ENCODE measurements at places on chromosomes 16 and 17. TPM values are rescaled to one million over a fixed set of nuclear protein-coding genes. Genes with fewer than 3 reads are reported as not detected.

C16orf74 gene
- total RNA-seq = 5.8 TPM

HLF gene
- total RNA-seq = 0.53 TPM

CLEC3A gene
- 10.9 TPM for total RNA-seq

GRCh38 chr16:23863511-23864422 is 28.0 kb downstream of the PRKCB start:
- no peak for DNase-seq
